Glomerular endothelial cell (primary cell): ENCODE measurements at places on chromosomes 6 and 20. TPM values are rescaled to one million over a fixed set of nuclear protein-coding genes. Genes with fewer than 3 reads are reported as not detected.

Gene TRIM10
- not detected in 2 replicates for total RNA-seq

- DNase-seq = no peak
These were observed 3.9 kb upstream of the FAM83C start for GRCh38 chr20:35296101-35296554.

GRCh38 chr6:141451511-141452353 lies 681.0 kb upstream of the GJE1 start:
- DNase-seq = no peak

- DNase-seq = no peak
These were observed at the start of gene HSD17B8 for GRCh38 chr6:33204415-33205190. TSS of gene HSD17B8 (plus strand) at chr6:33204655. CDS start at chr6:33204669, 14 bp downstream.

GRCh38 chr20:33433465-33434234 lies 9.9 kb downstream of the SNTA1 start:
- DNase-seq = no peak
